Calu3 (cell line): ENCODE measurements at places on chromosomes 7 and 10. TPM values are rescaled to one million over a fixed set of nuclear protein-coding genes. Genes with fewer than 3 reads are reported as not detected.
A peak's percentile ranks its signal among the peaks of the same experiment; 100 is the strongest.

- peak; percentile 84 for DNase-seq
Measured at GRCh38 chr10:45464958-45465567, 91.0 kb downstream of the ALOX5 start.

NKX2-3 gene
- not detected in 2 replicates for total RNA-seq

- DNase-seq = no peak
Measured at GRCh38 chr10:32232378-32232777, 114.6 kb downstream of the EPC1 start.

GRCh38 chr7:139842401-139843210 lies 13.5 kb downstream of the TBXAS1 start:
- DNase-seq = no peak

ARHGAP22 gene
- total RNA-seq = 1.0 and 1.6 TPM in 2 replicates

DNA sequence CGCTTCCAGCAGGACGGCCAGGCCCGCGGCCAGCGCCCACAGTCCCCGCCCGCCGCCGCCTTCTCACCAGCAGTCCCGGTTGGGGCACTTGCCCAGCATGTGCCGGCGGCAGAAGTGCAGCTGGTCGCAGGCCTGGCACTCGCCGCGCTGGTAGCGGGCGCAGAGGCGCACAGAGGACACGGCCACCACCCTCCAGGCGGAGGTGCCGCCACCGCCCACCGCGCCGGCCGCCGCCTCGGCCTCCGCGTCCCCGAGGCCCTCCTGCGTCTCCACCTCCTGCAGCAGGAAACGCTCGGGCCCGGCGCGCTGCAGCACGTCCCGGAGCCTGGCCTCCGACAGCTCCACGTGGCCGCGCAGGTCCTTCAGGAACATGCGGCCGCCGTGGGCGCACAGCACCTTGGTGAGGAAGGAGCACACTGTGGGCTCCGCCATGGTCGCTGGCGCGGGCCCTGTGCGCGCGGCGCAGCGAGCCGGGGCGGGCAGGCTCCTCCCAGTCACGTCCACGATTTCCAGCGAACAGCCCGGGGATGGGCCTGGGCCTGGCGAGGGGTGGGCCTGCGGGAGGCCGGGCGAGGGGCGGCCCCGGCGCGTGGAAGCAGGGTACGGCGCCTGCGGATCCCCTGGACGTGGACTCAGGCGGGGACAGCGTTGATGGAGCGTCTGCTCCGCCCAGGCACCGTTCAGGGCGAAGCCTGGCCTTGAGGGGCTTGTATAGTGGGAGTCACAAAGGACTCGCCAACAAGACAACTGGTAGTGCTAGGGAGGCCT lies at the start of gene ZC3HAV1L:
ZC3HAV1L (minus strand) TSS at position 457 of the 768 bp plus-strand sequence; CDS start at position 432, 25 bp downstream.
- peak; percentile 71 for DNase-seq
